CD14-positive monocyte (primary cell): ENCODE measurements at places on chromosomes 2 and 18.

GRCh38 chr2:144592500-144593256 lies 72.8 kb upstream of the ZEB2 start:
- no peak for DNase-seq

- DNase-seq: no peak
Observed at GRCh38 chr2:174878537-174879147, 114.4 kb upstream of the CHRNA1 start.

- DNase-seq: no peak
Observed at GRCh38 chr2:121731366-121731765, 5.3 kb downstream of the NIFK start.

DNA sequence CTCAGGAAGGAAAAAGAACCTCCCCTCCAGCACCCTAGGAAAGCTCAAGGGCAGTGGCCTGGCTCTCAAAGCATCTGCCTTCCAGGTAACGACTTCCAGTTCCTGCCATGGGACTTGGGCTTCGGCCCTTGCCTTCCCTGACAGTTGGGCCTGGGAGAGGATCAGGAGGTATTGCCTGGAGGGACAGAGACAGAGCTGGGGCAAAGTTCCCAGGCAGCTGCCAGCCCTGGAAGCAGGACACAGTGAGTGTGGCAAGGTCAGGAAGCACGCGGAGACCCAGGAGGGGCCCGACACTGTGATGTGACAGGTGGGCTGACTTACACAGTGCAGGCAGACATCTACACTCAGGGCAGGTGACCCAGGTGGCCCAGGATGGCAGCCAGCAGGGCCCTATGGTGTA lies 87.5 kb upstream of the BOD1L2 start:
- DNase-seq: no peak
